Thymus (tissue), 14 donors: ENCODE measurements at places on chromosomes 1 and 21. TPM values are rescaled to one million over a fixed set of nuclear protein-coding genes. Genes with fewer than 3 reads are reported as not detected.

- no peak overlapping the region for H3K27ac ChIP-seq
- H3K4me1 ChIP-seq = no peaks in the 10 kb centered on the region
- no peaks in the 10 kb centered on the region for H3K27me3 ChIP-seq
- no peak overlapping the region for H3K4me3 ChIP-seq
These were observed 196.7 kb downstream of the PBX1 start for GRCh38 chr1:164755690-164756089.

GRCh38 chr1:171742577-171742922 lies 685 bp upstream of the VAMP4 start:
- peaks cover 6% of the 10 kb centered on the region for H3K4me1 ChIP-seq
- peaks cover 4% of the 10 kb centered on the region for H3K36me3 ChIP-seq
- DNase-seq = no peak
- H3K27ac ChIP-seq = peak overlapping the region; percentile 98
- no peaks in the 10 kb centered on the region for H3K27me3 ChIP-seq

- H3K27ac ChIP-seq = no peak overlapping the region
- no peaks in the 10 kb centered on the region for H3K4me1 ChIP-seq
- no peak for DNase-seq
- no peaks in the 10 kb centered on the region for H3K36me3 ChIP-seq
- no peak overlapping the region for H3K4me3 ChIP-seq
These were observed 4.0 kb upstream of the HSD3B2 start for GRCh38 chr1:119410961-119411360.

GRCh38 chr1:53733975-53734649 lies 4.9 kb downstream of the GLIS1 start:
- no peaks in the 10 kb centered on the region for H3K36me3 ChIP-seq
- no peak for DNase-seq
- H3K27ac ChIP-seq = no peak overlapping the region
- no peak overlapping the region for H3K4me3 ChIP-seq
- peaks cover 10% of the 10 kb centered on the region for H3K4me1 ChIP-seq

GRCh38 chr1:215458562-215458961 lies 108.5 kb upstream of the KCTD3 start:
- H3K36me3 ChIP-seq = no peaks in the 10 kb centered on the region
- no peak for DNase-seq
- H3K27me3 ChIP-seq = no peaks in the 10 kb centered on the region

GRCh38 chr1:204818998-204819397 lies 51.7 kb upstream of the NFASC start:
- no peak for DNase-seq
- H3K27me3 ChIP-seq = peaks cover 22% of the 10 kb centered on the region
- H3K36me3 ChIP-seq = no peaks in the 10 kb centered on the region
- no peak overlapping the region for H3K27ac ChIP-seq

DNA sequence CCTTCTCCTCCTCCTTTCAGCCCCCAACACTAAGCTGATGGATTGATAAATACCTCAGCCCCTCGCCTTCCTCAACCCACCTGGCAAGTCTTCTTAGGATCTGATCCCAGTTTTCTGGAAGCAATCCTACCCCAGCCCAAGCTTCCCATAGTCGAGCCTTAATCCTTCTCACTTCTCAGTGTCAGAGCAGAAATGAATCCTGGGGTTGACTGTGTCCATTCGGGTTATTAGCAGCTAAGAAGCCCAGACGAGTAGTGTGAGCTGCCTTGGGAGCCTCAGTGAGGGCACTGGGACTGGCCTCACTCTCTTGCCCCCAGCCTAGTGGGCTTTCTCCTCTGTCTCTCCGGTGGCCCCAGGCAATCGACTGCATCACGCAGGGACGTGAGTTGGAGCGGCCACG lies 12.4 kb upstream of the PEAR1 start:
- no peak overlapping the region for H3K27ac ChIP-seq
- no peak overlapping the region for H3K4me3 ChIP-seq
- no peaks in the 10 kb centered on the region for H3K4me1 ChIP-seq
- peaks cover 93% of the 10 kb centered on the region for H3K27me3 ChIP-seq
- H3K36me3 ChIP-seq = no peaks in the 10 kb centered on the region

GRCh38 chr1:20152599-20152930 lies 13.4 kb downstream of the PLA2G2F start:
- peaks cover 6% of the 10 kb centered on the region for H3K4me1 ChIP-seq
- H3K4me3 ChIP-seq = no peak overlapping the region
- no peak for DNase-seq
- no peaks in the 10 kb centered on the region for H3K36me3 ChIP-seq
- H3K27ac ChIP-seq = peak overlapping the region; percentile 36
- peaks cover 5% of the 10 kb centered on the region for H3K27me3 ChIP-seq

DNA sequence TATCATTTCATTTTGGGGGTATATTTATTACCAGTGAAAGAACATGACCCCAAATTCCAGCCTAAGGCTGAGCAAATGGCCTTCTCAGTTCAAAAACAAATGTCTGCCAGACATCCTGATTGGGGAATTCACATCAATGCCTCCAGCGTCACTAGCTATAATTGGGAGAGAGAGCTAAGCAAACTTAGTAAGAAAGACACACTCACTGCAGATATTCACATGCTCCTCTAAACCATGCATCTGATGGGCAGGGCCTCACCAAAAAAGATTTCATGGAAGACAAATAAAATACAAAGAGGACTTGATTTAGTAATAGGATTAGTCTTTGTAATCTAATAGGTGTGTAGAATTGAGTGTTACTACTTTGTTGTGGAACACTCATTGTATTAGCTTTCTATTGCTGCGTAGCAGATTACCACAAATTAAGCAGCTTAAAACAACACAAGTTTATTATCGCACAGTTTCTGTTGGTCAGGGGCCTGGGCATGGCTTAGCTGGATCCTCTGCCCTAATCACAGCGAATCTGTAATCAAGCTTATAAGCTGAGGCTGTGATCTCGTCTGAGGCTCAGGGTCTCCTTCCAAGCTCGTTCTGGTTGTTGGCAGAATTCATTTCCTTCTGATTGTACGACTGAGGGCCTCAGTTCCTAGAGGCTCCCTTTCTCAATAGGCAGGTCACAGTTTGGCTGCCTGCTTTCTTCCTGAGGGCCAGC lies 243.0 kb downstream of the PBX1 start:
- DNase-seq = no peak
- no peak overlapping the region for H3K4me3 ChIP-seq
- no peaks in the 10 kb centered on the region for H3K4me1 ChIP-seq
- H3K27ac ChIP-seq = no peak overlapping the region

DNA sequence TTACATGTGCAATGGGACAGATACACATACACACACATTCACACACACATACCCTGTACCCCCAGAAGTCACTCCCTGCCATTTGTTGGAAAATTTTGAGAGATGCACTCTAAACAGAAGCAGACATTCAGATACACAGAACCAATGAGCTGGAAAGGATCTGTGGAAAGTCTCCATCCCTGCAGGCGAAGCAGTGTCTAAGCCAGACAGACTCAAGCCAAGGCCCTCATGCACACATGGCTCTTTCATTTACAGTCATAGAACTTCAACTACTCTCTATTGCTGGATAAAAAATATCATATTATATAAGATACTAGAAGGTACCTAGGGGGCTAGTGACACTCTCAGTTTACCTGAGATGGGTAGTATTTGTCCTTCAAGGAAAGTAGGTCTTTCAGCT lies 7.3 kb upstream of the SEC16B start:
- no peaks in the 10 kb centered on the region for H3K27me3 ChIP-seq
- H3K36me3 ChIP-seq = no peaks in the 10 kb centered on the region
- no peak overlapping the region for H3K4me3 ChIP-seq
- H3K27ac ChIP-seq = no peak overlapping the region

DNA sequence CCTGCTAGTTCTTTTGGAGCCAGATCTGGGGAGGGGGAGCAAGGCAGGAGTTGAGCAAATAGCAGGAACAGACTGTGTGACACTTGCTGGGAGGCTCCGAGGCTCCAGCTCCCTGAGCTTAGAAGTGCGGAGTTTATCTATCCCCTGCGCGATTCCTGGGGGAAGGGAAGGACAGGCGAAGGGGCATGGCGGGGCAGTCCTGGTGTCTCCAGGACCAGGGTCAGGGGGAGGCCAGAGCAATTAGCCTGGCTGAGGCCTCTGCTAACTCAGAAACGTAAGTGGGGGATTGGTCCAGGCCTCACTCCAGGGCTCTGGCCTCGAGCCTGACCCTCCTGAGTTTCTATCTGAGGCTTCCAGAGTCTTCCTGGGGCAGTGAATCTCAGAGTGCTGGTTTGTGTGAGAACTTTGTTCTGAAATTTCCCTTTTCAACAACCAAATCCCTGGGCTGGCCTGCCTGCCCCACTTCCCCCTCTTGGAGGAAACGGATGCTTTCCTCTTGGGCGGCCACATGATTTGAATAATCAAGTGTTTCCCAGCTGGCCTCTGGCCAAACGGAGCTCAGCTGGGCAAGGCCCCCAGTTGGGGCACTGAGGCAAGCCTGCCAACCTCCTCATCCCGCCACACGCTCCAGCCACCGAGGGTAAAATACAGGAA lies 15.6 kb downstream of the ALPL start:
- no peaks in the 10 kb centered on the region for H3K4me1 ChIP-seq
- H3K27ac ChIP-seq = no peak overlapping the region
- no peaks in the 10 kb centered on the region for H3K27me3 ChIP-seq
- no peak for DNase-seq
- H3K4me3 ChIP-seq = no peak overlapping the region

GRCh38 chr1:221576268-221576667 lies 165.6 kb downstream of the DUSP10 start:
- H3K36me3 ChIP-seq = no peaks in the 10 kb centered on the region
- H3K27ac ChIP-seq = no peak overlapping the region
- H3K4me3 ChIP-seq = no peak overlapping the region
- H3K27me3 ChIP-seq = no peaks in the 10 kb centered on the region
- H3K4me1 ChIP-seq = no peaks in the 10 kb centered on the region

GRCh38 chr1:108955881-108956280 lies 7.4 kb downstream of the CLCC1 start:
- peaks cover 39% of the 10 kb centered on the region for H3K27me3 ChIP-seq
- H3K36me3 ChIP-seq = no peaks in the 10 kb centered on the region
- no peak overlapping the region for H3K27ac ChIP-seq
- peaks cover 5% of the 10 kb centered on the region for H3K4me1 ChIP-seq

- no peaks in the 10 kb centered on the region for H3K4me1 ChIP-seq
- H3K4me3 ChIP-seq = no peak overlapping the region
- H3K27me3 ChIP-seq = no peaks in the 10 kb centered on the region
- DNase-seq = no peak
- H3K36me3 ChIP-seq = no peaks in the 10 kb centered on the region
These were observed 613.4 kb upstream of the ADAMTS5 start for GRCh38 chr21:27580276-27580675.

DNA sequence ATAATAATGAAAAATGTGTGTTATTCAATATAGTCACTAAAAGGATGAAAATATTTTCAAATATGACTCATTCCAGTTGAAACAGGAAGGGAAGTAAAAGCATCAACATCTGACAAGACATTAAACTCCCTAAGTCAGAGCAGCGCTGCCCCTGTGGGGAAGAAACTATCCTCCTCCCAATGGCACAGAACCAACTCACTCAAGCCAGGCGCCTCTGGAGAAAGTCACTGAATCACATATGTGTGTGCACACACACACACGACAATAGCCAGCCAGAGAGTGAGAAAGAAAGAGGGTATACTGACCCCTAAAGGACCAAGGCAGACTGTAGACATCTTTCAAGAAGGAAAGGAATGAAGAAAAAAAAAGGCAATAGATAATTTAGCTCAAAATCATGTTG lies 126.9 kb downstream of the SETD4 start:
- H3K36me3 ChIP-seq = no peaks in the 10 kb centered on the region
- no peak overlapping the region for H3K4me3 ChIP-seq
- no peak overlapping the region for H3K27ac ChIP-seq
- H3K4me1 ChIP-seq = peaks cover 11% of the 10 kb centered on the region
- no peak for DNase-seq

GRCh38 chr1:229434005-229434640 lies at the start of gene ACTA1:
Gene ACTA1 (minus strand): TSS chr1:229434094. CDS start chr1:229433115, 979 bp downstream.
- no peak for DNase-seq
- peaks cover 63% of the 10 kb centered on the region for H3K27me3 ChIP-seq
- H3K4me1 ChIP-seq = peaks cover 9% of the 10 kb centered on the region
- H3K36me3 ChIP-seq = no peaks in the 10 kb centered on the region
- no peak within 1 kb of the TSS for H3K4me3 ChIP-seq
- no peak within 1 kb of the TSS for H3K27ac ChIP-seq

Gene COL11A1
- 0.24 TPM for total RNA-seq

Gene UBE2U
- total RNA-seq = not detected

Gene LMOD1
- total RNA-seq = 0.24 TPM

Gene HAO2
- total RNA-seq = 5.8 TPM

Gene S100A9
- total RNA-seq = 281 TPM

Gene ADAM30
- not detected for total RNA-seq

Gene ANKRD35
- total RNA-seq = 0.28 TPM

Gene SDHB
- total RNA-seq = 122 TPM

Gene COG2
- 27.1 TPM for total RNA-seq

Gene IRF6
- total RNA-seq = 22.8 TPM

Gene S100A1
- 0.76 TPM for total RNA-seq

Gene RPTN
- 0.09 TPM for total RNA-seq

Gene AADACL3
- 0.05 TPM for total RNA-seq
